CD4-positive, alpha-beta T cell treated with Interleukin-15 for 4 hours (primary cell): ENCODE measurements at places on chromosomes 7 and 10.

- DNase-seq: no peak
Measured at GRCh38 chr7:151719897-151720242, 157.0 kb downstream of the PRKAG2 start.

GRCh38 chr10:128073890-128074289, 52.3 kb downstream of the MKI67 start:
- DNase-seq: no peak

GRCh38 chr10:91551856-91552255, 81.0 kb downstream of the PPP1R3C start:
- DNase-seq: no peak

DNA sequence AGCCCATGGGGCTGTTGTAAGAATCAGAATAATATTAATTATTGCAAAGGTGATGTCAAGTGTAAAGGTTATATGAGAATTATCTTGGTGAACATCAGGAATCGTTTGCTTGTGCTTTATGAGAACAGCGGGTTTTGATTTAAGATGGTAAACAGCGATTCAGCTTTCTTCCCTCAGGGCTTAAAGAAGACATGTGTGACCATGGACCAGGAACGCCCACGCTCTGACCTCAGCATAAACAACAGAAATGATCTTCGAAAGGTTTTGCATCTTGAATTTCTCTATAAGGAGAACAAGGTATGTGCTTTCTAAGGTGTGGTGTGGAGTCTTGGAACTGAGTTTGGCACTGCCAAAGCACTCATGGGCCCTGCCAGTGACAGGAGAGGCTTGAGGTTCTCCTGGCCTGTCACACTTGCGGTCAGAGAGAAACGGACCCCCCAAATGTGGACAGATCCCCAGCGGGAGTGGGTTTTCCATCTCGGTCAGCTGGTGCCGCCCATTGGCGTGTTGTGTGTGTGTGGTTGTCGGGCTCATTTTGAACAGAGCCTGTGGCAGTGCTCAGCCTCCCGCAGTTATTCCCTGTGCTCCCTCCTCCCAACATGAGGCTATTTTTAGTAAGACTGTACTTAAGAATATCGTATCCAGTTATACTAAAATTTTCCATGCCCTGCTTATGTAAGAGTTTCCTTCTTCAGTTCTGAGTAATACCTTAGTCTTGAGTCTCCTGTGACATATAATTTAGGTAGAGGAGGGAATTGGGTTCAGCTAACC, 7.2 kb downstream of the MINDY4 start:
- DNase-seq: no peak

- DNase-seq: no peak
Measured at GRCh38 chr10:132626019-132626760, 88.6 kb downstream of the INPP5A start.

GRCh38 chr10:22657024-22657423, 57.4 kb downstream of the PIP4K2A start:
- DNase-seq: no peak

GRCh38 chr10:12617191-12618175, 268.1 kb downstream of the CAMK1D start:
- no peak for DNase-seq

DNA sequence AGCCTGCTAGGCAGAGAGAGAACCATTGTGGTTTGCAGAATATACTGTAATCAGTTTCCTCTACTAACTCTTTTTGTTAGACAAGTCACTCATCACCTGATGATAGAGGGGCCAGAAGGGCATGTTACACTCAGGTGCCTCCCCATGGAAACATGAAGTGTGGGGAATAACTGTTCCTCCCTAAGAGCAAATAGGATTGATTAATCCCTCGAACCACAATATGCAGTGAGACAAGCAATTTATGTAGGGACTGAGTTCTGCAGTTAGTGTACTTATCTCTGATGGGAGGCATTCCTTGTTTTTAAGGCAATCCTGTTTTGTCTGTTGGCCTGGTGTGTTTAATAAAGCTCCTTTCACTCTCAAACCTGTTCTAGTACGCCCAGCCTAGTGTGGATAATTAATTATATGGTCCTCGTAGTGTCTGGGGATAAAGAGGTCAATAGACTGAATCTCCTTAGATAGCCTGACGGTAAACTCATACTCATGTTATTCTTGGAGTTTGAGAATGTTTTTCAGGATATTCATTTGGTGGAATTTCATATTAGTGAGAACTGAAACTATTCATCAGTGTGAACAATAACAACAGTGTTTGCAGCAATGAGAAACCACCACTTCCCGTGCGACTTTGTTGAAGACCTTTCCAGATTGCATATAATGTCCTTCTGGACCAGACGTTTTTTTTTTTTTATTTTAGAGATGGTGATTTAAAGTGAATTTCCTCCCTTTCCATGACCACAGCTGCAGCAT, 344.8 kb upstream of the FZD8 start:
- DNase-seq: no peak

DNA sequence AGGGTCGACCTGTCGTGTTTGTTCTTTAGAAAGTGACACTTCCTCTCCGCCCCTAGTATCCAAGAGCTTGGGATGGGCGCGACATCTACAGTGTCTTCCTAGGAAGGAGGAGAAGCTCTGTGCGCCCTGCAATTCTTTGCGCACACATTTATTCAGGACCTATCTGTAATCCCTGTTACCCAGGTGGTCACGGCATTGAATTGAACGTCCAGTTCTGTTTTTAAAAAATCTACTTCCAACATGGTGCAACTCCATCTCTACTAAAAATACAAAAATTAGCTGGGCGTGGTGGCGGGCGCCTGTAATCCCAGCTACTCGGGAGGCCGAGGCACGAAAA, 606 bp upstream of the LAMB1 start:
- DNase-seq: no peak

DNA sequence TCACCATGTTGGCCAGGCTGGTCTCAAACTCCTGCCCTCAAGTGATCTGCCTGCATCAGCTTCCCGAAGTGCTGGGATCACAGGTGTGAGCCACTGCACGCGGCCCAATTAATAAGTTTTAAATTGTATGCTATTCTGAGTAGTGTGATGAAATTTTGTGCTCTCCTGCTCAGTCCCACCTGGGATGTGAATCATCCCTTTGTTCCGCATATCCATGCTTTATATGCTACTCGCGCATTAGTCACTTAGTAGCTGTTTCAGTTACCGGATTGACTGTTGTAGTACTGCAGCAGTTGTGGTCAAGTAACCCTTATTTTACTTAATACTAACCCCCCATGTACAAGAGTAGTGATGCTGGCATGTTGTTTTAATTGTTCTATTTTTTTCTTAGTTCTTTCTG, 47.3 kb upstream of the OIT3 start:
- no peak for DNase-seq

DNA sequence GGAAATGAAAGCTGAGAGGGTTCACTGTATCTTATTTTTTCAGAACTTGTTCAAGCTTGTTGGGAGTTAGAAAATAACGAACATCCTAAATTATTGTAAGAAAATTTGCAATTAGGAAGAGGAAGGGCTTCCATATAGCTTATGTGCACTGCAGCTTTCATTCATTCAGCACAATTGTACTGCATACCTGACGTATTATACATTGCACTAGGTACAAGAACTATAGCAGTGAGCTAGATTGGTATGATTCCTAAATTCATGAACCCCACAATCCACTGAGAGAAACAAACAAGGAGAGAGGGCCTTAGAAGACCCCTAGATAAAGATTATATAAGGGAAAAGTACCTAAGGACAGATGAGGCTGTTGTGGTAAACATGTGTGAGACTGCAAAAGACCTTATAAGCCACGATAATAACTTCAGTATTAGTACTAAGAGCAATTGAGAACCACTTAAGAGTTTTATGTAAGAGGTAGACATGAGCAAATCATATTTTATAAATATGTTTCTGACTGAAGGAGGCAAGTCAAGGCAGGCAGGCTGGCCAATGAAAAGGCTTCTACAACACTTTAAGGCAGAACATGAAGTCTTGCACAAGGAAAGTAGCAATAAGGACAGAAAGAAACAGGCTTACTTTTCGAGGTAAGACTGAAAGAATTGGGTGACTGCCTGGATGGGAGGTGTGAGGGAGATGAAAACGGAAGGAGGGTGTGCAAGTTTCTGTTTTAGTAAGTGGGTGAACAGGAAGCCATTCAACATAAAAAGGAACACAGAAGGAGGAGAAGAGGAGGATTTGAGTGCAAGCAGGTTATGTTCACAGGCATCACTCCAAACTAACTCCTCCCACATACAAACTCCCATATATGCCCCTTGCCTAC, 77.9 kb upstream of the LRRN3 start:
- DNase-seq: peak; percentile 33

- peak; percentile 10 for DNase-seq
Measured at GRCh38 chr10:4514445-4515108, 311.4 kb upstream of the AKR1E2 start.

- DNase-seq: no peak
Measured at GRCh38 chr10:99981581-99982199, 28.1 kb downstream of the DNMBP start.

DNA sequence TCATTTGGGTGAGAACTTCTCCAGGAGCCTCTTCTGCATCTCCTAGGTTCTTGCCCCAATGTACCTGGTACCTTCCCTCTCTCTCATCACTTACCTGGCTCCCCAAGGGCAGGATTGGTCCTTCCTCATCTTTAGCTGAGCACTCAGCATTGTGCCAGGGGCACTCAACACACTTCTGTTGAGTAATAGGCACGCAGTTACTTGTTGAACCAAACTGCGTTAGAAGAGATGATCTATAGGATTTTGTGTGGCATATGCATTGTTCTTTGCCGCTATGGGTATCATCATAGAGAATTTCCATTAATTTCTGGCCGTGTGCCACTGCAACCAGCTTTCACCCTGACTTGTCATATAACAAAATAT, 16.4 kb downstream of the TBXAS1 start:
- no peak for DNase-seq

DNA sequence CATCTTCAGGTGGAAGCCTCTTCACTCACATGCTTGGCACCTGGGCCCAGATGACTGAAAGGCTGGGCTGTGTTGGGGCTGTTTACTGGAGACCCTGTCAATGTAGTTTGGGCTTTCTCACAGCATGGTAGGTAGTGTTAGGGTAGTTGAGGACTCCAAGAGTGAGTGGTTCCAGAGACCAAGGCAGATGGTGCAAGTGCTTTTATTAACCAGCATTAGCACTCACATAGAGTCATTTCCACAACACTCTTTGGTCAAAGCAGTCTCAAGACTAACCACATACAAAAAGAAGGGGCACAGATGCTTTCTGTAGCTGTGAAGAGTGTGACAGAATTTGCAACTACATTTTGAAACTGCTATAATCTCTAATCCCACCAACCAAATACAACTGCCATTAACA, 135.0 kb downstream of the RTKN2 start:
- no peak for DNase-seq

DNA sequence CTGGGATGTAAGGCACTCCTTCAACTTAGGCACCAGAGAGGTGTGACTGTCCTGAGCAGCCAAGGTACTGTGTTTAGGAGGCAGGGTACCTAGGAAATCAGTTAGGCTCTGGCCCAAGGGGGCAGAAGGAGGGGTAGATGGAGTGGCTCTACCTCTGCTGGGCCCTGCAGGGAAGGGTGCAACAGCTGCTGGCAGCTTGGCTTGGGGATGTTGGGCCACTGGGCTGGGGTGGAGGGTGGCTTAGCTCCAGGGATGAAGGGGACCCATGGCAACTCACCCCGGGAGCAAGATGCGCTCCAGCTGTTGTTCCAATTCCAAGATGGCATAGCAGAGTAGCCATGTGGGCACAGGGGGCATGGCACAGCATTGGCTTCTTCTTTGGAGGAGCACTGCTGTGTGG, 42.1 kb downstream of the NEURL1 start:
- no peak for DNase-seq

- no peak for DNase-seq
Measured at GRCh38 chr7:17408904-17409290, 110.4 kb downstream of the AHR start.

DNA sequence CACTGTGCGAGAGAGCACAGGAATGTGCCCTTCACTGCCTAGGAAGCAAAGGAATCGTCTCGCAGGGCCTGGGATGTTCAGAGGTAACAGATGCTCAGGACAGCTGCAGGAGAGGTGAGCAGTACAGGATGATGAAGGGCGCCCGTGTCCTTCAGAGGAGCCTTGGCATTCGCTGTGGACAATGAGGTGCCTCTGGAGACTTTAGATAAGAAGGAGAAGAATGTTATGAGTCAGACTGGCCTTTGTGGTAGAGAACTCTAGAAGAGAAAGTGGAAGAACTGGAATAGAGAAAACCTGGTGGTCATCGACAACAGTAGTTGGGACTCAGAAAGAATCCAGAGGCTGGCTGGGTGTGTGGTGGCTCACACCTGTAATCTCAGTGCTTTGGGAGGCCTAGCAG, 64.4 kb upstream of the LEP start:
- DNase-seq: no peak

- DNase-seq: no peak
Measured at GRCh38 chr10:112182784-112183328, 709 bp downstream of the GPAM start.

DNA sequence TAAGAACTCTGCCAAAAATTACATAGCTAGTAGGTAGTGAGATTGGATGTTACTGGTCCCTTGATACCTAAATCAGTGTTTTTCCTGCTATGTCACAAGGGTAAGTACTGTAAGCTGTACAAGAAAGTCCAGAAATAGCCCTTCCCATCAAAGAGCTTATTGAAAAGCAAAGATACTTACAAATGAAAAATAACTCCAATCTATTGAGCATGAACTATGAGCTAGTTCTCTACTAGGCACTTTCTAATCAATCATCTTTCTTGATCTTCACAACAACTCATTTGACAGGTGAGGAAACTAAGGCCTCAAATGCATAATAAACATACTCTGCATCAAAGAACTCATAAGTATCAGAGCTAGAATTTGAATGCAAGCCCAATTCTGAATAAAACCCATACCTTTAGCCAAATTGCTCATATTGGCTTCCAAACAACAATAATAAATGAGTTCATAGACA, 249.8 kb upstream of the TCF7L2 start:
- DNase-seq: no peak

DNA sequence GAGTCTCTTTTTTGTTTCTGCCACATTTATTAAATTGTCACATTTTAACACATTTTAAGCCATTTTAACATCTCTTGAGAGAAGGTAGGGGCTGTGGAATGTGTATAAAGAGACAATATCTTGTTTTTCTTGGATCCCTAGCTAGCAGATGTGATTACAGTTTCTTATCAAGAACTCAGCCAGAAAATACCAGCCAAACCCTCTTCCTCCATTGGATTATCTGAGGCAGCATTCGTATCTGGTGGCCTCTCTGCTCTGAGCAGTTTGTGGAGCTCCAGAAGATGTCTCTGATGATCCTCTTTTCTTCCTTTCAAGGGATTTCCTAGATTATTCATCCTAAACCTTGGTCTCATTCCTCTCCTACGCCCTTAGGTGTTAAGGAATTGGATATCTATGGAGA, 35.3 kb upstream of the PFKFB3 start:
- no peak for DNase-seq
